Testis (tissue), 5 donors: ENCODE measurements at places on chromosomes 13 and 19. TPM values are rescaled to one million over a fixed set of nuclear protein-coding genes. Genes with fewer than 3 reads are reported as not detected.

The COL5A3 gene
- total RNA-seq: 7.0 TPM

DNA sequence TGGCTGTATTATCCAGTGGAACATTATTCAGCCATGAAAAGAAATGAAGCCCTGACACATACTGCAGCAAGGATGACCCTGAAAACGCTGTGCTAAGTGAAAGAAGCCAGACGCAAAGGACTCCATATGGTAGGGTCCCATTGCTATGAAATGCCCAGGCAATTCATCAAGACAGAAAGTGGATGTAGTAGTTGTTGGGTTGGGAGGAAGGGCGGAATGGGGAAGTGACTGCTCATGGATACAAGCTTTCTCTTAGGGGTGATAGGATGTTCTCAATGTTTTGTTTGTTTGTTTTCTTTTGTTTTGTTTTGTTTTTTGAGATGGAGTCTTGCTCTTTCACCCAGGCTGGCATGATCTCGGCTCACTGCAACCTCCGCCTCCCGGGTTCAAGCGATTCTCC, 11.1 kb upstream of the CEACAM16 start:
- DNase-seq: no peak
- no peaks in the 10 kb centered on the region for H3K36me3 ChIP-seq
- no peaks in the 10 kb centered on the region for H3K27me3 ChIP-seq
- no peaks in the 10 kb centered on the region for H3K4me1 ChIP-seq
- no peak overlapping the region for H3K4me3 ChIP-seq
- no peak overlapping the region for H3K27ac ChIP-seq

- no peak for DNase-seq
- no peaks in the 10 kb centered on the region for H3K36me3 ChIP-seq
- H3K4me3 ChIP-seq: no peak overlapping the region
- no peaks in the 10 kb centered on the region for H3K27me3 ChIP-seq
- H3K27ac ChIP-seq: no peak overlapping the region
These were observed 130.4 kb downstream of the CRYL1 start for GRCh38 chr13:20395061-20395916.

DNA sequence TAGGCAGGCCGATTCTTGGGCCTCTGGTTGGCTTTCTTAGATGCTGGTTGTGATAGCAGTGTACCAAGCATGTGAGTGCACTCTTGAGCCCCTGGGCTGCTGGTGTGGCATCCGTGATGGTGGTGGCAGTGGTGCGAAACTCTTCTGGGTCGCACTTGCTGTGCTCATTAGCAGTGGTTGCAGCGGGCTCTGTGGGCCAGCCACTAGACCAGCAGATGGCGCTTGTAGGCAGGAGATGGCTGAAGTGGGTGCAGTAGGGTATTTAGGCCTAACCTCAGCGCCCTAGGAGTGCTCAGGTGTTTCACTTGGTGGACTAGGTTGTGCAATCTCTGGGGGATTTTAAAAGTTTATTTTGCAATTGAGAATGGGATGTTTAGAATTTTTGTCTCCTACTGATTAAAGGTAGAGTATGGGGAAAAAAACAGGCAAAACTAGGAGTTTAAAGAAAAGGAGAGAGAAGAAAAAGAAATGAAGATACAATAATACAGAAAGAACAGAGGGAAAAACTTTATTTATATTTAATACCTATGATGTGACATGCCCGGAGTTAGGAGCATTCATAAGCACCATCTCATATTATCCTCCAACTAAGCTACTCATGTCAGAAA, 4.3 kb upstream of the ZNF17 start:
- H3K27me3 ChIP-seq: no peaks in the 10 kb centered on the region
- no peak overlapping the region for H3K4me3 ChIP-seq
- no peak overlapping the region for H3K27ac ChIP-seq
- peaks cover 1% of the 10 kb centered on the region for H3K4me1 ChIP-seq
- H3K36me3 ChIP-seq: no peaks in the 10 kb centered on the region

- H3K4me3 ChIP-seq: no peak overlapping the region
- no peak overlapping the region for H3K27ac ChIP-seq
- no peak for DNase-seq
- H3K36me3 ChIP-seq: no peaks in the 10 kb centered on the region
These were observed 25.4 kb downstream of the STOML3 start for GRCh38 chr13:38965281-38965680.

The RNASEH2B gene
- 38.2 TPM for total RNA-seq

- no peaks in the 10 kb centered on the region for H3K27me3 ChIP-seq
- H3K4me3 ChIP-seq: no peak overlapping the region
- DNase-seq: no peak
- H3K4me1 ChIP-seq: no peaks in the 10 kb centered on the region
These were observed 33.6 kb upstream of the UBE2L5 start for GRCh38 chr13:30388406-30389283.

The RAB20 gene
- 27.2 TPM for total RNA-seq

DNA sequence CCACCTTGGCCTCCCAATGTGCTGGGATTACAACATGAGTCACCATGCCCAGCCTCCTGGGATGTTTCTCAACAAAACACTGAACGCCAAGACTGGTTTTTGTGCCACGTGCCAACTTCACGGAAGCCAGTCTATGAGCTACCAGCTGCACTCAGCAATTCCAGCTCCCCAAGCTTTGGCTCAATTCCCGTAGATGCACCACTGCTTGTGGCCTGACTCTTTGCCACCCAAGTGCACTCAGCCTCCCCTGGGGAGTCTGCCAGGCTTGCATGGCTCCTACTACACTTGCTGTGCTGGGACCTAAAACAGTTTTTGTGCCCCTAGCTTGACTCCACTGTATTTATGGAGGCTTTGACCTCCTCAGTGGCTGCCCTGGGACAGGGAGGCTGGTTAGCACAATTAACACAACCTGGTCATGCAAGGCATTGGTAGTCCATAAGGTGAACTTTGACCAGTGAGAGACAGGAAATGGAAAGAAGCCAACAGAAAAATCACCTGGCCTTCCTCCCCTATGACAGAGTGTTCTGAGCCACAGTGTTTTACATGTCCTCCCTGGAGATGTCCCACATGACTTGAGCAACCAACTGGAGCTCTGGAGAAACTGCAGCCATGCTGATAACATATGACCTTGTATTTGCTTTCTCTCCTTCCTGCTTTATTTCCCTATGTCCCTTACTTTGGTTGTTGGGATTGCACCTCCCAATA, 1173.1 kb downstream of the UQCRFS1 start:
- H3K4me1 ChIP-seq: no peaks in the 10 kb centered on the region
- no peaks in the 10 kb centered on the region for H3K27me3 ChIP-seq
- H3K4me3 ChIP-seq: no peak overlapping the region
- H3K36me3 ChIP-seq: no peaks in the 10 kb centered on the region
- no peak overlapping the region for H3K27ac ChIP-seq

- no peaks in the 10 kb centered on the region for H3K36me3 ChIP-seq
- H3K27ac ChIP-seq: no peak overlapping the region
- H3K4me1 ChIP-seq: no peaks in the 10 kb centered on the region
- H3K27me3 ChIP-seq: no peaks in the 10 kb centered on the region
- no peak for DNase-seq
- no peak overlapping the region for H3K4me3 ChIP-seq
These were observed 17.6 kb upstream of the GSX1 start for GRCh38 chr13:27774651-27775050.

The ZNF578 gene
- total RNA-seq: 18.0 TPM

GRCh38 chr19:29680447-29680846, 15.2 kb downstream of the PLEKHF1 start:
- no peak for DNase-seq
- H3K27me3 ChIP-seq: no peaks in the 10 kb centered on the region
- no peak overlapping the region for H3K4me3 ChIP-seq
- H3K4me1 ChIP-seq: peaks cover 73% of the 10 kb centered on the region
- no peaks in the 10 kb centered on the region for H3K36me3 ChIP-seq
- H3K27ac ChIP-seq: peak overlapping the region; percentile 45

The HRC gene
- total RNA-seq: 1.8 TPM

The KCNC3 gene
- 16.0 TPM for total RNA-seq

DNA sequence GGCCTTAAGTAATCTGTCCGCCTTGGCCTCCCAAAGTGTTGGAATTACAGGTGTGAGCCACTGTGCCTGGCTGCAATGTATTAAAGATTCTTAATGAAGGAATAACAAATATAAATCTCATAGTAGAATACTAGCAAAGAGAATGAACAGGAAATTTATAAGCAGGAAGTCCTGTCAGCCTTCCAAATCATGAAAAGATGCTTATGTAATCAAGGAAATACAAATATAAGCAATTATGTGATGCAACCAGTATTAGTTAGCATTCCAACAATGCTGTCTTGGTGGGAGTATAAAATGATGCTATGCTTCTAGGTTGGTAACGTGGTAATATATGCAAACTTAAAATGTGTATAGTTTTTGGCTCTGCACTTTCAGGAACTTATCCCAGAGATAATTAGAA, 133.8 kb downstream of the PDS5B start:
- no peak for DNase-seq
- no peaks in the 10 kb centered on the region for H3K36me3 ChIP-seq
- H3K27me3 ChIP-seq: no peaks in the 10 kb centered on the region
- no peak overlapping the region for H3K27ac ChIP-seq

DNA sequence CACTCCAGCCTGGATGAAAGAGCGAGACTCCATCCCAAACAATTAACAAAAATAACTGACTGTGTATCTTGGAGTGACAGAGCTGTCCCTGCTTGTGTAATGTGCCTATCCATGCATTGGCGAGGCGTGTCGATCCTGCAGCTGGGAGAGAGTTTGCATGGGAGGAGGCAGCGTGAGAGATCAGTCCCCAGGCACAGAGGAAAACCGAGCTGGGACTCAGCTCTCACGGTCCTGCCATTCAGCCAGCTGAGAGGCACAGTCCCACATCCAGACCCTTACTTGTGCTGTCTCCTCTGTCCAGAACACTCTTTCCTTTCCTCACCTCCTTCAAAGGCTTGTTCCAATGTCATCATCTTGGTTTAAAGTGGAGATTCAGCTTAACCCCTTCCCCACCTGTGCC, 11.9 kb upstream of the SULT2B1 start:
- H3K4me1 ChIP-seq: no peaks in the 10 kb centered on the region
- H3K4me3 ChIP-seq: no peak overlapping the region
- no peaks in the 10 kb centered on the region for H3K27me3 ChIP-seq

The UBE2L5 gene
- total RNA-seq: 36.4 TPM

DNA sequence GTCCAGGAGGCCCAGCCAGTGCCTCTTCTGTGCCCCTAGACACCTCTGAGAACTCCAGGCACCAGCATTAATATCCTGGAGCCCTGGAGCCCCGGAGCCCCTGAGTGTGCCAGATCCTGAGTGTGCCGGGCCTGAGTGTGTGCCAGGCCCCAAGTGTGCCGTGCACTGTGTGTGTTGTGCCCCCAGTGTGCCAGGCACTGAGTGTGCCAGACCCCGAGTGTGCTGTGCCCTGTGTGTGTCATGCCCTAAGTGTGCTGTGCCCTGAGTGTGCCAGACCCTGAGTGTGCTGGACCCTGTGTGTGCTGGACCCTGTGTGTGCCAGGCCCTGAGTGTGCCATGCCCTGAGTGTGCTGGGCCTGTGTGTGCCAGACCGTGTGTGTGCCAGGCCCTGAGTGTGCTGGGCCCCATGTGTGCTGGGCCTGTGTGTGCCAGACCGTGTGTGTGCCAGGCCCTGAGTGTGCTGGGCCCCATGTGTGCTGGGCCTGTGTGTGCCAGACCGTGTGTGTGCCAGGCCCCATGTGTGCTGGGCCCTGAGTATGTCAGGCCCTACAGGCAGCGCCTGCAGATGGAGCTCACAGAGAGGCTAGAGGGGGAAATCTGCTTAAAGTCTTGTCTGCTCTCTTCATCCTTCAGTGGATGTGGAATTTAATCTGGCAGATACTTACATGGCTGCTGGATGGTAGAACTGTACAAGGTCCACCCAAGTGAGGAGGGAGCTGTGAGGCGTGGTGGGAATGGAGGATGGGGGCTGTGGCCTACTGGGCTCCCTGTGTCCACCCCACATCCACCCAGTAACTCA, 53.9 kb downstream of the C13orf46 start:
- no peaks in the 10 kb centered on the region for H3K4me1 ChIP-seq
- H3K36me3 ChIP-seq: no peaks in the 10 kb centered on the region
- H3K4me3 ChIP-seq: no peak overlapping the region

The ACER1 gene
- total RNA-seq: 0.39 TPM

- H3K4me3 ChIP-seq: no peak overlapping the region
- H3K36me3 ChIP-seq: no peaks in the 10 kb centered on the region
- no peaks in the 10 kb centered on the region for H3K27me3 ChIP-seq
These were observed 156.9 kb downstream of the DLEU7 start for GRCh38 chr13:50686551-50686950.

The IGSF23 gene
- 0.37 TPM for total RNA-seq

The TTYH1 gene
- total RNA-seq: 248 TPM

DNA sequence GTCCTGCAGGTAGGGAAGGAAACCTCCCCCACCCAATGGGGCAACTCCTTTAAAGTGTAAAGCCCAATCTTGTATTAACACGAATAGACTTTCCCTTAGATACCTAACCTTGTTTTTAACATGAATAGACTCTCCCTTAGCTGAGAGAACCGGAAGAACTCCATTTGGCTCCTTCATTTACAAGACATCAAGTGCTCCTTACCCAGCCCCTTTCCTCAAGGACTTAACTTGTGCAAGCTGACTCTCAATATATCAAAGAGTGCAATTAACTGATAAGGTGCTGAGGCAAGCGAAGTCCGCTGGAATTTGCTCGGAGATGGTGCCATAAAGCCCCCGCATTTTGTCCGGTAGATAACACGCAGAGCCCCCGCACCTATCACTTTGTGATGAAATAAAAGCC, 9.9 kb upstream of the ZNF90 start:
- no peaks in the 10 kb centered on the region for H3K36me3 ChIP-seq
- H3K4me1 ChIP-seq: no peaks in the 10 kb centered on the region
- no peak for DNase-seq
- no peak overlapping the region for H3K4me3 ChIP-seq
- no peaks in the 10 kb centered on the region for H3K27me3 ChIP-seq

GRCh38 chr19:5109560-5109959, 140.6 kb downstream of the KDM4B start:
- no peak for DNase-seq
- no peaks in the 10 kb centered on the region for H3K4me1 ChIP-seq
- no peaks in the 10 kb centered on the region for H3K27me3 ChIP-seq
- no peak overlapping the region for H3K4me3 ChIP-seq

DNA sequence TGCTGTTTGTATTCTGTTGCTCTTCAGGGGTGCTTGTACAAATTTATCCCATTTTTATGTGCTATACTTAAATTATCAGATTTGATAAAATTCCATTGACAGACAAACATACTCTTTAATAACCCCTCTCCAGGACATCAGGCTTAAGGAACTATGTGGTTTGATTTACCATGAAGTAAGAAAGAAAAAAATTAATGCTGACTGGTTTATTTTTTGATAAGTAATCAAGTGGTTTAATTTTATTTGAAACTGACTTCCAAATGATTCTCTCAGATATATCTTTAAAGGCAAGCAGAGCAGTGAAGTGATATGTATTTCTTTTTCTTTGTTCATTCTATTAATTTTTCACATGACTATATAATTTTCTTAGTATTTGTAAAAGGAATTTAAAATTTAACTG, 1168.1 kb downstream of the OLFM4 start:
- DNase-seq: no peak
- no peaks in the 10 kb centered on the region for H3K36me3 ChIP-seq
- no peaks in the 10 kb centered on the region for H3K27me3 ChIP-seq

DNA sequence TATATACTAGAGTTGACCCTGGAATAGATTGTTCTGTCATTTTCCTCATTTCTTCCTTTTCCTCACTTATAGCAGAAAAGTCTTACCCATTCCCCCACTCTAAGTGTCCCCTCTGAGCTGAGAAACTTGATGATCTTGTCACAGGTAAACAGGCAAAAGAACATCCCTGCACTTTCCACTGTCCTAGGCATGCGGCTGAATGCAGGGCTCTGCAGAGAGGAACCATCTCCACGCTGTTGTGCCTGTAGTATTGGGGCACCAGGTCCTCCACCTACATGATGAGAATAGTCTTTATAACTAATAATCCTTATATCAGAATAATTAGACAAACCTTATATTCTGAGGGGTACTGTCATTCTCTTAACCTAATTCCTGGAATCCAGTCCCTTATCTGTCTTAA, 211.3 kb downstream of the RBM26 start:
- no peak overlapping the region for H3K4me3 ChIP-seq
- no peak overlapping the region for H3K27ac ChIP-seq
- no peak for DNase-seq
- H3K4me1 ChIP-seq: peaks cover 4% of the 10 kb centered on the region
- H3K27me3 ChIP-seq: no peaks in the 10 kb centered on the region
